ENCODE measurements at places on chromosomes 1 and 21.

- no peak for DNase-seq
These were observed 11.5 kb upstream of the TAS1R2 start for GRCh38 chr1:18870957-18871356.

DNA sequence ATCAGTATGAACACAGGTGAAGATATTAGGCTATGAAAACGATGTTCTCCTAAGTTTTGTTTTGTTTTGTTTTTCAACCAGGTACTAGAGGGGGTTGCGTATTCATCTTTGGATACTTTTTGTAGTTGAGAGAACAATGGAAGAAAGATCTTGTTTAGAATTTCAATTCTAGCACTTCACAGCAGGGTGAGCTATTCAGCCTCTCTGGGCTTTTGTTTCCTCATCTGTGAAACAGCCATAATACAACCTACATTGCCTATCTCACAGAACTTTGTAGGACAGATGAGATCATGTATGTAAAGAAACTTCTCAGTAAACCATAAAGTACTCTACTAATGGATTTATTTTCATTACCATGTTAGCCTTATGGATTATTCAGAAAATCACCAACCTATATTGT, 199.5 kb downstream of the GPATCH2 start:
- no peak for DNase-seq

DNA sequence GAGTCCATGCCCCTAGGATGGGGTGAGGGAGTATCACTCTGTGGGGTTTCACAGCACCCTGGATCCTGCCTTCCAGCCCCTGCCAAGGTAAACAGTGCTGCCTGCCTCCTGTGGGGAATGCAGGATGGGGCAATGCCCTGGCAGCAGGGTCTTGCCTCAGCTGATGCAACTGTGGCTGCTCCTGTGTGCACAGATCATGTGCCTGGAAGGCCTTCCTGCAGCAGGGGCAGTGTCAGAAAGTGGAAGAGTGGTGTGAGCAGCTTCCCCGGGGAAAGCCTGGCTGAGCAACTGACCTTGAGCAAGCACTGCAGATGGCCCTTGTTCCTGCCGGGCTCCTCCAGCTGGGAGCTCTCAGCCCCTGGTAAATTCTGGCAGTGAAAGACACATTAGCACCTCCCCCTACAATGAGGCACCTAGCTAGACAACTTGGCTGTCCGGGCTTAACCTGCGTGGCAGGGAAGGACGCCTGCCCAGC, 9.9 kb downstream of the TOR3A start:
- DNase-seq = no peak

GRCh38 chr1:165147799-165148198, 208.7 kb downstream of the LMX1A start:
- no peak for DNase-seq

Measured in NK-92 treated with Interleukin-12 subunit alpha and Interleukin-12 subunit beta, amount 100 ng/mL, for 24 hours (cell line).